ENCODE measurements at places on chromosomes 11 and 22.
A peak's percentile ranks its signal among the peaks of the same experiment; 100 is the strongest.

GRCh38 chr11:31995525-31996094, 95.3 kb upstream of the RCN1 start:
- no peak for DNase-seq

GRCh38 chr22:40417881-40418280, 47.5 kb downstream of the SGSM3 start:
- no peak for DNase-seq

- peak; percentile 81 for DNase-seq
Observed at GRCh38 chr11:838441-839279, 3.7 kb downstream of the POLR2L start.

DNA sequence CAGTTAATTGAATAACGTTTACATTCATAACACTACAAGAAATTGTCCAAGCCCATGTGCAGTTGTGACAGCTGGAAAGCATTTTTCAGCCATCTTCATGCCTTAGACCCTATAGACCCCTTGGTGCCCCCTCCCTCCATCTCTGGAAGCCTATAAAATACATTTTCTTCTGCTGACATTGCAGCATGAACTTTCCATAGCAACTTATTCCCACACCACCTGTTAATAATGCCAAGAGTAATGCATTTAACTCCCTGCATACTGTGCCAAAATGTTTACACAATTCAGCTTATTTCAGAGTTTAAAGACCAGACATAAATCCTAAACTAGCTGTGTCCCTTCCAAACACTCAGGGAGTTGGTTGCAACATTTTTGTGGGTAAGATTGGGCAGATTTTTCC, 143.0 kb upstream of the ARHGAP20 start:
- DNase-seq, result no peak

DNA sequence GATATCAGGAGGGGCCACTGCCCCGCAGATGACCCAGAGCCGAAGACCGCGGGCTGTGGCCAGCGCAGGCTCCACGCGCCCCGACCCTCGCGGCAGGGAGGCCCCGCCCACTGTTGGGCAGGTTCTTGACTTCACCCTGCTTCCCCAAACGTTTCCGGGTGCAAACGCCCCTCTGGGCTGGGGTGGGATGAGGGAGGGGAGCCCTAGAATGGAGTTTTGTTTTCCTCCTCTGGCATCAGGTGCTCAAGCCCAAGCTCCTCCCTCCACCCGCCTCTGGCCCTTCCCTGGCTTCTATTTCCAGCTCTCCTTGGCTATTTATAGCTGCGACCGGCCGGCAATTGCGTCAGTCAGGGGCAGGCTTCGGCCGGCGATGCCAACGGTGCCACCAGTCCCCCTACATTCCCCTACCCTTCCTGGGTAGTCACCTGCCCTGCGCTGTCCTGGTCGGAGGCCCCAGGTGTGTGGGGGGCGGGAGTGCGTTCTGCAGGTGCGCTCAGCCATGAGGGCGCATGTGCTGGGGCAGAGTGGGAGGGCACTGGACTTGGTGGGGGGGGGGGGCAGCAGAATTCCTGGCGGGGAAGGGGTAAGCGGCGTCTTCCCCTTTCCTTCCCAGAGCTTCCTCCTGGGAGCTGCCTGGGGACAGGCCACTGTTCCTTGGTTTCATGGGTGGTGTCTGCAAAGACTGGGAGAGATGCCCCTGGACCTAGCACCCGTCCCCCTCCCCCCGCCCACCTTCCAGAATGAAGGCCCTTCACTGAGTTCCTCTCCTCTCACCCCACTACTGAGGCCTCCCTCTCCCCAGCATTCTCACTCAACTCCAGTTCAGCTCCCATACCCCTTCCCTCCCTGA, 23.6 kb downstream of the DUSP8 start:
- no peak for DNase-seq

GRCh38 chr22:35422145-35422544, 22.2 kb downstream of the MCM5 start:
- no peak for DNase-seq

GRCh38 chr22:46054091-46055073, 77.4 kb upstream of the WNT7B start:
- no peak for DNase-seq

DNA sequence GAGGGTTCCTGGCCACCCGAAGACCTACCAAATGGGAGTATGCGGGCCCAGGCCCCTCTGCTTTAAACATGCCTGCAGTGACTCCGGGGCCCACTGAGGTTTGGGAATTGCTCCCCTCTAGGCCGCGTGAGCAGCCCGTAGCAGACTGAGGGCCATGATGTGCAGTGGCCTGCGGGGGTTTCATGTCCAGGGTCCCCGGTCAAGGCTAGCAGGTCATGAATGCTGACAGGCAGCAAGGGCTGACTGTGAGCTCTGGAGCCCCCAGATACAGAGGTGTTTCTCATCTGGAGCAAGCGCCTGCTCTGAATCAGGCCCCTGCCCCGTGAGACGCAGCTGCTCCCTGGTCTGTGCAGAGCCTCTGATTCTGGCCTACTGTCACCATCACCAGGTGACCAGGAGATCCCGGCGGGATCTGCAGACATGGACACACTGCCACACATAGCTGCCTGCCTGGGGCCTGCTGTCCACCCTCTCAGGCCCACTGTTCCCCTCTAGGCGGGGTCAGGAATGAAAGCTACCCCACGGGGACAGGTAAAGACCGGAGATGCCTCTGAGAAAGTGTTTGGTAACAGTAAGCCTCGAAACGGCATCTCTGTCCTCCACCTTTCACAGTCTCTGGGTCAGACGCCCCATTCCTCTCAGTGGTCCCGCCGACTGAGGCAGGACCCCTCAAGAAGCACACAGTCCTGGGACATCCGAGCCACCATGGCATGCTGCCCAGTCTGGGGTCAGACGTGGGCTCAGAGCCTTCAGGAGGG, 73.3 kb downstream of the PARVB start:
- DNase-seq, result no peak

- DNase-seq, result no peak
Observed at GRCh38 chr11:27757953-27758352, 57.7 kb upstream of the BDNF start.

DNA sequence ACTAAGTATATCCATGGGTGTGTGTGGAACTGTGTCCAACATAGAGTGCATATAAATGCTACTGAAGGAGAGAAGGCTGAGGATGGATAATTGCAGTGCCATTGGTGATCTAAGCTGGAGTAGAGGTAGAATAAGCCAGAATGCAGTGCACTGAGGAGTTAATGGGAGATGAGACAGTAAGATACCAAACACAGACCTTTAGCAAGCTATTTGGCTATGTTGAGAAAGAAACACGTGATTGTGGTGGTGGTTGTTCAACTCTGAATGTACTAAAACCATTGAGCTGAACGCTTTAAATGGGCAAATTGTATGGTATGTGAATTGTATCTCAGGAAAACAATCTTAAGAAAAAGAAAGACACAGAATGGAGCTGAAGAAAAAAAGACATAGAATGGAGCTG, 22.8 kb downstream of the JAML start:
- no peak for DNase-seq
